ENCODE measurements at places on chromosomes 16 and 17.

DNA sequence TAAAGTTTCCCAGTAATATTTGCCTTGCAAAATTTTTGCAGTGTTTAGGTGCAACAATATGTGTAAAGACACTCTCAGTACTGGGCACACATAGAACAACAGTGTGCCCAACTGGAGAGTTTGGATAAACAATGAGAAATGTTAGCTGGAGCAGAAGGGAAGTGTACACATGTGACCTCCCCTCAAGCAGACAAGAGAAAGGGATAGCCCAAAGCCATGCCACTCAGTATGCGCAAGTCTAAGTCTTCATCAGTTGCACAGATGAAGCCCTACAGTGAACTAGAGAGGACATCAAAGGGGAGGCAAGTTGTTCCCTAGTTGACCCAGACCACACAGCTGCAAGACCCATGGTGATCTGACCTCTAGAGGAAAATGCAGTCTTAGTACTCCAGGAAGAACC, 97.9 kb upstream of the CDH11 start:
- no peak for DNase-seq

DNA sequence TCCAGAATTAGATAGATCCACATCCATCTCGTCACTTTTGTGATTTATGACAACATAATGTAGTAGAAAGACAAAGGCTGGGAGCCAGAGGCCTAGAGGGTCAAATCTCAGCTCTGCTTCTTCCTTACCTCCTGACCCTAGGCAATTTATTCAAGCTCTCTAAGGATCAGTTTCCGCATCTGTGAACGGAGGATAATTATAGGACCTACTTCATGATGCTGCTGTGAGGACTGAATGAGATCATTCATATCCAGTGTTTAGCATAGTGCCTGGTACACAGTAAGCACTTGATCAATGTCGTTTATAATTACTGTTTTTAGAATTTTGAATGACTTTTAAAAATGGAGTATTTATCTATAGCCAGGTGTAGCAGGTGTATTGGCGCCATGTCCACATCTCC, 128.4 kb downstream of the SHISA9 start:
- no peak for DNase-seq

DNA sequence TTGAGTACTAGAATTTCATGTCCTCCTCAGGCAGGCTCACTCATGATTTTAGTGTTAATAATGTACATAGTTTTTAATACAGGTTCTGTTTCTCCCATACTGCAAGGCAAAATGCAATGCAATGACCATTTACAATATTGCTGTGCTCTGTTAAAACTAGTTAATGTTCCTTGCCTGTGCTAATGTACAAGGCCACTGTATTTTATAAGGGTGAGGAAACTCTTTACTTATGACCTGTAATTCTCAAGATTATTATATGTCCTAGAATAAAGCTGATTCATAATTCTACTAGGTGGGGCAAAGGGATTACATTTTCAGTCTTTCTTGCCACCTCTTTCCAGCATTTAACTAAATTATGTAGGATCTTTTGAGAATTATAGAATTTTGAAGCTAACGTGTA, 19.4 kb downstream of the TMIGD1 start:
- no peak for DNase-seq

- no peak for DNase-seq
Observed at GRCh38 chr17:35022536-35023063, 40.9 kb downstream of the RFFL start.

GRCh38 chr16:8832717-8833105, 35.1 kb downstream of the PMM2 start:
- DNase-seq: no peak

GRCh38 chr17:32111141-32111771, 31.0 kb upstream of the RHOT1 start:
- no peak for DNase-seq

GRCh38 chr16:25006504-25007056, 8.6 kb downstream of the ARHGAP17 start:
- DNase-seq: no peak

DNA sequence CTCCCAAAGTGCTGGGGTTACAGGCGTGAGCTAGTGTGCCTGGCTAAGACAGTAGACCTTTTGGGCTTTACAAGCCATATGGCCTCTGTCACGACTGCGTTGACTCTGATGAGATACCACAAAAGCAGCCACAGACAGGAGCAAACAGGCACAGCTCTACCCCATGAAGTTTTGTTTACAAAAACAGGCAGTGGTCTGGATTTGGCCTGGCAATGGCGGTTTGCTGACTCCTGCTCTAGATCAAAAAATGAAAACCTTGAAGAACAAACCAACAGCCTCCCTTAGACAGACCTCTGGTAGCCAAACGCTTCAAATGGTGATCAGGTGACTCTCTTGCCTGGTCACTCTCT, 20.7 kb downstream of the SLC43A2 start:
- no peak for DNase-seq

GRCh38 chr17:38892620-38893019, 22.8 kb downstream of the LASP1 start:
- DNase-seq: no peak

DNA sequence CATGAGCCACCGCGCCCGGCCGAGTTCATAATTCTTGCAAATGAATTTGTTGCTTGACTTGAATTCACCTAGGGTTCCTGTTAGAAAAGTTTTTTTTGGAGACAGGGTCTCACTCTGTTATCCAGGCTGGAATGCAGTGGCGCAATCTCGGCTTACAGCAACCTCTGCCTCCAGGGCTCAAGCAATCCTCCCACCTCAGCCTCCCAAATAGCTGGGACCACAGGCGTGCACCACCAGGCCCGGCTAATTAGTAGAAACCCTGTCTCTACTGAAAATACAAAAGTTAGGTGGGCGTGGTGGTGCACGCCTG, 99.8 kb downstream of the MYH11 start:
- DNase-seq: no peak

GRCh38 chr16:68848786-68849185, 5.5 kb downstream of the TANGO6 start:
- no peak for DNase-seq

DNA sequence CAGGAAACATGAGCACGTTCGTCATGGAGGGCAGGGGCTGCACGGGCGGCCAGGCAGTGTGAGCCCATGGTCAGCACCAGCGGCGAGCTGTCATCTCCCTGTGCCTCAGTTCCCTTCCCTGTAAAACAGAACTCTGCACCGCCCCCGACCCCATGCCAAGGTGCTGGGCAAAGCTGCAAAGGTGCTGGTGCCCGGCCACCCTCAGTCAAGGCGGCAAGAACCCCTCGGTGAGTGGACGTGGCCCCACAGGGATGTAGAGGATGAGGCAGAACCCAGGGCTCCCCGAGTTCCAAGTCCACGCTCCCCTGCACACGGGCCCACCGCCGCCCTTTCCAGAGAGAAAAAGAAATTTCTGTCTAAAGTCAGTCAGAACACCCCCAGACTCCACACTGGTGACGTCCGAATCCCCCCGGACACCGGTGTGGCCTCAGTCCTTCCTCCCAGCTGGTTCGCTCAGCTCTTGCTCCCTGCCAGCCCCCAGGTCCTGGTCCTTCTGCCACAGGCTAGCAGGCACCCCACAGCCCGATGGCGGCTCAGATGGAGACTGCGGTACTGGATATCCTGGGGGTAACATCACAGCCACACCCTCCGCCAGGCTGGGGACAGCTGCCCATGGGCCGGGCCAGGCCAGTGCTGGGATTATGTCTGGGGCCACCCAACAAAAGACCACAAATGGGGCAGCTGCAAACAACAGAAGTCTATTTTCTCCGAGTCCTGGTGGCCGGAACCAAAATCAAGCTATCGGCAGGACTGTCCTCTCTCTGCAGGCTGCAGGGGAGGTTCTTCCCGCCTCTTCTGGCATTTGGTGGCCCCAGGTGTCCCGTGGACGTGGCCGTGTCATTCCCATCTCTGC, 14.4 kb upstream of the BAHCC1 start:
- DNase-seq: no peak

- DNase-seq: no peak
Observed at GRCh38 chr16:11742093-11742535, 543 bp downstream of the TXNDC11 start.

DNA sequence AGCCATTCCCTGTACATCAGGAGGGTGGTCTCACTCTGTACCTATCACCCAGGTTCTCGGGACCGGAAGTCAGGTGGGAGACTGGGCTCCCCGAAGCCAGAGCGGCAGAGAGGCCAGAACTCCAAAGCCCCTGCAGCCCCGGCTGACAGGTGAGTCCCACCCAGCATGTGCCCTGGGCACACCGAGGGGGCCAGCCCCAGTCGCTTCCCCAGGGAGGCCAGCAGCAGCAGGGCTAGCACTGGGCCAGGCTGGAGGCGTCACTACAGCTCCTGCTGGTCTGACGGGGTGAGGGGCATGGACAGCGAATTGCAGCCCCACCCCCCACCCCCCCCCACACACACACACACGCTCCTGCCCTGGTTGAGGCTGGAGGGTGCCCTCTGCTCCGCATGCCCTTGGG, 7.9 kb upstream of the IL17C start:
- no peak for DNase-seq

- DNase-seq: no peak
Observed at GRCh38 chr17:9370467-9370866, 205.2 kb downstream of the STX8 start.

DNA sequence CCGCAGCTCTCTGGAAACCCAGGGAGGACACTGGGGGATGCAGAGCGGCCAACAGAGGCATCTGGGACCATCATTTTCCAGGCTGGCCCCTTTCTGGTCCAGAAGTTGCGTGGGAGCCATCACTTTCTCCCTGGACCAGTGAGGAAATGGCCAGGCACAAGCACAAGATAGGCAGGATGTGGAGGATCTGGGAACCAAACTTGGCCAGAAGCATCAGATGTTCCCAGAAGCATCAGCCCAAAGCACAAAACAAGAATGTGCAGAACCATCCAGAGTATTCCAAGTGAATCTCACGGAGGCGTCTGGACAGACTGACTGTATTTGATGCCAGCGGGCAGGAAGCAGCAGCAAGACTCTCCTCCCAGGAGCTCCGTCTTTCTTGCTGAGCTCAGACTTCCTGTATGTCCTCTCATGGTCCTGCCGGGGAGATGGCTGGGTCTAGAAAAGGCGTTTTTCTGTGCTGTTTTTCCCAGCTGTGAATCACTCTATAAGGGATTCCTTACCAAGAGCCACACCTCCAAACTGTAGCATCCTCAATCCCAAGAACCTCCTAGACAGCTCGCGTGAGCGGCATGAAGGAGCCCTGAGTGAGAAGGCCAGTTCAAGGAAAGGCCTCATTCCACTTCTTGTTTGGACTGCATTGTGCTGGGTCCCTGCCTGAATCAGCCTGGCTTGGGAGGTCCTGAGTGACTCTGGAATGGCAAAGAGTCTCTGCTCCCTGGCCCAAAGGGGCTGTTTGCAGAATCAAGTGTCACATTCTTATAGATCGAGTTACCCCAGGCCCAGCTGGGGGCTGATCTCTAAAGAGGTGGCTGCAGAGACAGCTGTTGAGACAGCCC, 49.5 kb upstream of the MTSS2 start:
- DNase-seq: no peak

GRCh38 chr16:88577166-88577565, 7.0 kb downstream of the ZC3H18 start:
- no peak for DNase-seq

GRCh38 chr16:89345642-89346150, 128.2 kb downstream of the ZNF778 start:
- DNase-seq: no peak

DNA sequence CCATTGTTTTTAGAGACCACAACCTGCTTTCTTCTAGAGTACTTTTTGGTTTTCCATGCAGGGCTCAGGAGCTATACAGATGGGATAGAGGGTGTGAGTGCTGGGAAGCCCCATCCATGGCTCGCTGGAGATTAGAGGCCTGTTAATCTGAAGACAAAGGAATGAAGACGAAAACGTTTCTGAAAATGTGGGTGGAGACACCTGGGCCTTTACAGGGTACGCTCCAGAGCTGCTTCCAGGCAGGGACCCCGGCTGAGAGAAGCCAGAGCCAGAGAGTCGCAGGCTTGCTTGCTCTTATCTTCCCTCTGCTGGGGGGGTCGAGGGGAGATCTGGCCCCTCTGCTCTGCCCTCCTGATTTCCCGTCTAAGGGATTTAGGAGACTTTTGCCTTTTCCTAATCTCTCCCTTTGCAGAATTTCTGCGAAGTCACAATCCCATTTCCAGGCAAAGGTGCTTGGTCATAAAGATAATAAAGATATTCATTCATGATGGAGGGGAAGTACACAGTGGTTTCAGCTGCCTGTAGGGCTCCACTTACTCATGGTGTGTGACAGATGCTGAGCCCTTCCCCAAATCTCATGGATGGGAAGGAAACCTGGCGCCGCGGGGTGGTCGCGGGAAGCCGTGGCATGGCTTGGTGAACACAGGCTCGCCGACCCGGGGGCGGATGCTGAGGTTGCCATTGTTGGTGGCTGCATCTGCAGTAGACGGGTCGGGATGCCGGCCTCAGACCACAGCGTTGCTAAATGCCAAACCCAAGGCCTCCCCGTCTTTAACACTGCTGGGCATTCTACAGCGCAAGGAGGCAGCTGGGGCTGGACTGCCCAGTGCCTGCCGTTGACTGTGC, 4.8 kb upstream of the SOCS3 start:
- no peak for DNase-seq

DNA sequence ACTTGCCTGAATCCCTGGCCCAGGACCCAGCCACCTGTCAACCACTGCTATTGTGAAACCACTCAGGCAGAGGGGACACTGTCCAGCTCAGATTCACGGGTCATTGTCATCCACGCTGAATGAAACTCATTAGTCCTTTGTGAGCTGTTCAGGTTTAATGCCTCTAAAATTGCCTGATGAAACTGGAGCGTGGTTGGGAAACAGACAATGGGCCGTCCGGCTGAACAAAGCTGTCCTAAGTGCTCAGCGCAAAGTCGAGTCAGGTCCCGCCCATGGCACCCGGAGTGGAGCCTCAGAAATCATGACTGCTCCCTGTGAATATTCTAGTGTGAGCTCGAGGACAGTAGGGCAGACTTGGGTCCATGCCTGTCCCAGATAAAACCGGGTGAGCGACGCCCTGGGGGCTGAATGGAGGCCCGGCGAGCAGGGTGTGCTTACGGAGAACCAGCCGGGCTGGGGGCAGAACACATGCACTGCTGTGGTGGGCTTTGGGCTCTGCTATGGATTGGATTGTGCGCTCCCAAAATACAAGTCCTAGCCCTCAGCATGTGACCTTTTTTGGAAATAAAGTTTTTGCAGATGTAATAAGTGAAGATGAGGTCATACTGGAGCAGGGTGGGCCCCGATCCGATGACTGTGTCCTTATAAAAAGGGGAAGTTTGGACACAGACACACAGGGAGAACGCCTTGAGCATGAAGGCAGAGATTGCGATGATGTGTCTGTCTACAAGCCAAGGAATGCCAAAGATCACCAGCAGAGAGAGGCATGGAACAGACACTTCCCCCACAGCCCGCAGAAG, 12.9 kb upstream of the CMIP start:
- no peak for DNase-seq

GRCh38 chr17:77266891-77267341, 126.1 kb downstream of the SEC14L1 start:
- DNase-seq: no peak

DNA sequence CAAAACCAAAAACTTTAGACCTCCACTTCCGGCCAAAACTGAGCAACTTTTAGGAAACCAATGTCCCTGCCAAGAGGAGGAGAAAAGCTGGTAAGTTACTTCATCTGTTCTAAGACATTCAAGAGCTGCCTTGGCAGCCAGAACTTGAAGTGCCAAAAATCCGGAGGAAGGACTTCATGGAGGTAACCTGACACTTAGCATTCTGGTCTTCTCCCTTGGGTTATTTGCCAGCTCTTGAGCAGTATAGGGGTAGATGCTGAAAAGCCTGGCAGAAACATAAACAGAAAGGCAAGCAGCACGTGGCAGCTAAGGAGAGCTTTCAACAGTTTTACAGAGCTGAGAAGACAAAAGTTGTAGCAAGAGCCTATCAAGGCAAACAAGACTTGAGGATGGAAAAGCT, 53.2 kb downstream of the CDYL2 start:
- DNase-seq: no peak

GRCh38 chr17:17220529-17220928, 14.4 kb upstream of the PLD6 start:
- no peak for DNase-seq

Measured in NCI-H1048 (cell line).